H9 (cell line): ENCODE measurements at places on chromosomes 1 and 21. TPM values are rescaled to one million over a fixed set of nuclear protein-coding genes. Genes with fewer than 3 reads are reported as not detected.

- no peak for DNase-seq
Measured at GRCh38 chr21:33021150-33021549, 4.6 kb upstream of the OLIG2 start.

DNA sequence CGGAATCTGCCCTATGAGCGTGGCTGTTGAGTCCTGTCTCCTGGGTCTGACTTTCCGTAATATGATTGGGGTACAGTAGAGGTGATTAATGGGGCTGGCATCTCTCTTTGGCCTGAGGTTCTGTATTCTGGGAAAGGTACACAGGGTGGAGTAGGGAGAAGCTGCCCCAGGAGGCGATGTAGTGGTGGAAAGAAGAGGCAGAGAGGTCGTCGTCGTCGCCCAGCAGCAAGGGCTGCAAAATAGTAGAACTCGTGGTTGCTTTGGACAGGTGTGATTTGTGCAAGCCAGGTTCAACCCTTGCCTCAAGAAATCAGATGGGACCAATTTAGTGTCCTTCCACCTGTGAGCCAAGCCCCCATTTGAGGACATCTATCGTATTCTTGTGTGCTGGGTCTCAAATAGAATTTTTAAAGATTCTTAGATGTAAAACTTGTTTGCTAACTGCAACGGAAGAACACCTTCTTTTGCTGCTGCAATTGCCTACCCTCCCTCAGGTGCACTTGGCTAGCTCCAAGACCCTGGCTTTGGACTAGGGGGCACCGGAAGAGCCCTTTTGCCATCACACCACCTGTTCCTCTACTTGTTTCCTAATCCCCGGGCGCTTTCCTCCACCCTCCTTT, 1.3 kb upstream of the HMGN2 start:
- peak; percentile 40 for DNase-seq

DNA sequence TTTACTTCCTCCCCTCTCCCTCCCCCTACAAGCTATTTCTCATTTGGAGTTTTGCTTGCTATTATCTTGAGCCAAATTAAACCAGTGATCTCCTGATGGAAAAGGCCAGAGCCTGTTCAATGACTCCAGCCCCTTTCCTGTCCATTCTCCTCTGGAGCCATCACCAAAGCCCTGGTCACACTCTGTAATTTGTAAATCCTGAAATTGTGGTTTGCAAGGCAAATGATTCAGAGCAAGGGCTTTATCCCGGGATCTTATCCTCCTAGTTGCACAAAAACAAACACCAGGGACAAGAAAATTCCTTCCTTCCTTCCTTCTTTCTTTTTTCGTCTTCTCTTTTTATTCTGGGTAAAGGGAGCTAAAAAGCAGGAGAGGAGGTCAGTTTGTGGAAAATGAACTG, 366.1 kb upstream of the ST6GALNAC5 start:
- DNase-seq: no peak

DNA sequence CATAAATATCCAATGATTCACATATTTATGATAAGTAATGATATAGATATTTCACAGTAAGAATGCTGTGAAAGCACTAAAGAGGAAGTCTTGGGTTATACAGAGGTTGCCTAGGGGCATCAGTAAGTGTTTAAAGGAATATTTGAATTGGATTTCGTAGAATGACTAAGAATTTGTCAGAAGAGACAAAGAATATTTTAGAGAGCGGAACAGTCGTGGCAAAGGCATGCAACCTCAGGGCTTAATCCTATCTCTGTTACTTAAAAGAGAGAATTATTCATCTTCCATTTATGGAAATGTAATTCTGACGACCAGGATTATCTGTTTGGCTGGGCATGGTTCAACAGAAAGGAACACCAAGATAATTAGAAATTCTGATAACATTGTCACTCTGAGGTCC, 171.9 kb upstream of the NR5A2 start:
- no peak for DNase-seq

GRCh38 chr1:170402476-170403311, 129.3 kb upstream of the GORAB start:
- no peak for DNase-seq

- DNase-seq: no peak
Measured at GRCh38 chr1:2911421-2912178, 109.7 kb upstream of the ACTRT2 start.

DNA sequence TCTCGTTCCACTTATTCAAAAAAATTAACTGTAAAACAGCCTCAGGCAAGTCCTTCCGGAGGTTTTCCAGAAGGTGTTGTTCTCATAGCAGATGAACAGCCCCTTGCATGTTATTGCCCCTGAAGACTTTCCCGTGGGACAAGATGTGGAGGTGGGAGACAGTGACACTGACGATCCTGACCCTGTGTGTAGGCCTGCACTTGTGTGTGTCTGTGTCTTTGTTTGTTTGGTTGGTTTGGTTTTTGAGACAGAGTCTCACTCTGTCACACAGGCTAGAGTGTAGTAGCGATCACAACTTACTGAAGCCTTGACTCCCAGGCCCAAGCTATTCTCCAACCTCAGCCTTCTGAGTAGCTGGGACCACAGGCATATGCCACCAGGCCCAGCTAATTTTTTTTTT, 12.6 kb downstream of the ETV3L start:
- no peak for DNase-seq

- no peak for DNase-seq
Measured at GRCh38 chr1:52240592-52241210, 98.8 kb downstream of the ZFYVE9 start.

DNA sequence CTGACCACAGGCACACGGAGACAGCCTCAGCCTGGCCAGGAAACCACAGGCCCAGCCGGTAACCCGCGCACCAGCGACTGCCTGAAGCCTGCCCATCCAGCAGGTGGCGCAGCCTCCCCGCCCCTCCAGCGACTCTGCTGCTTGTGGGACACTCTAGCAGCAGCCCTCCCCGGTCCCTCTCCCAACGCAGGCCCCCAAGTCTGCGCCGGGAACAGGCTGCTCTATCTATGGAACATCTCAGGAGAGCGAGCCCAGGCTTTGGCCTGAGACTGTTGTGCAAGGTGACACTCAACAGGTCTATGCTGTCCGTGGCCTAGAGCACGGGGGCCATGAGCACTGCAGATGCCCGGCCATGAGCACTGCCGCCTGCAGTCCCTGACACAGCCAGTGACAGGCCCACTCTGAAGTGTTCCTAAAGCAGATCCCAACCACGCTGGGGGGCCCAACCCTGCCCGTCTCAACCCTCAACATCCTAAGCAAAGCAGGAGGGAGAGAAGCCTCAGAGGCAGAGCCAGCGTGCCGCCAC, 28.4 kb downstream of the WDR4 start:
- peak; percentile 82 for DNase-seq

- DNase-seq: no peak
Measured at GRCh38 chr1:228154670-228155571, 5.2 kb downstream of the GJC2 start.

GRCh38 chr1:43405219-43405875, 15.6 kb downstream of the SZT2 start:
- no peak for DNase-seq

GRCh38 chr1:178385662-178386061, 111.1 kb downstream of the CLEC20A start:
- DNase-seq: no peak

GRCh38 chr1:34869760-34870159, 10.2 kb upstream of the SMIM12 start:
- DNase-seq: no peak

- DNase-seq: no peak
Measured at GRCh38 chr1:64000021-64000420, 203.4 kb upstream of the UBE2U start.

- no peak for DNase-seq
Measured at GRCh38 chr1:86305731-86306130, 90.4 kb downstream of the ODF2L start.

DNA sequence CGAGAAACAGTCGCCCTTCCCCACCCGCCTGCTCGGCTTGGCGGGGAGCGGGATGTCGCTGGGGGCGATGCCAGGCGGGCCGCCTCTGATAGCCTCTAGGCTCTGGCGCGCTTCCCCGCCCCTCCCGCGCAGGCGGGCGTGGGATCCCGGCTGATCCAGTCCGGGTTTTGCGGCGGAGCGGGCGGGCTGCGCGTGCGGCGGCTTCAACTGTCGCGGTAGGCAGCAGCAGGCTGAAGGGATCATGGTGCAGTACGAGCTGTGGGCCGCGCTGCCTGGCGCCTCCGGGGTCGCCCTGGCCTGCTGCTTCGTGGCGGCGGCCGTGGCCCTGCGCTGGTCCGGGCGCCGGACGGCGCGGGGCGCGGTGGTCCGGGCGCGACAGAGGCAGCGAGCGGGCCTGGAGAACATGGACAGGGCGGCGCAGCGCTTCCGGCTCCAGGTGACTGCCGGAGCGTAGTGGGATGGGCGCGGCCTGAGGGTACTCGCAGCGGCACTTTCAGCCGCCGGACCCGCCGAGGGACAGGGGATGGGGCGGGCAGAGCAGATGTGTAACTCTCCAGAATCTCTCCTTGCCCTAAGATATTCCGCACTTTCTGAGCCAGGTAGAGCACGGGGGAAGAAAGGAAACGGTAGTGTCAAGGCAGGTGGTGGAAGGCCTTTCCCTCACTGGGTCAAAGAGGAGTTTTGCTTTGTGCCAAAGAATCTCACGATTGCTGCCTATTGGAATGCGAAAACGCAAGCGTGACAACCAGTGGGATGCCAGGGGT, at the start of gene FAAH:
Gene FAAH (plus strand): TSS at position 210 of the 764 bp plus-strand sequence. CDS start 32 bp downstream, at position 242.
- peak; percentile 92 for DNase-seq

DNA sequence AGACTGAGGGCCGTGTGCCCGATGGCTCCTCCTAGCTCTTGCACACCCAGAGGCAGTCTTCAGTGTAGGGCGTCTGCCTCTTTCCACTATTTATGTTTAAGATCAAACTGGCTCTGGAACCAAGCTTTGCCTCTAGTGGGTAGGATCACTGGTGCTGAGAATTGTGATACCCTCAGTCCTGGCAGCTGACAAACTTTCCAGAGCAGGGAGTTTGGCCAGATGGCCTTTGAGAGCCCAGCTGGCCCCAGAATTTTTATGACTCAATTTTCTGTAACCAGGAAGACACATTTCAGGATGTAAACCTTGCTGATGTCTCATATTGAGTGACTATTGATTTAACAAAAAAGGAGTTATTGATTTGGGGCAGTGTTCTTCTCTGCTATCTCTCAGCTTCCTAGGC, 6.7 kb downstream of the COQ8A start:
- no peak for DNase-seq

- no peak for DNase-seq
Measured at GRCh38 chr1:32801096-32801715, 16.0 kb downstream of the YARS1 start.

- DNase-seq: no peak
Measured at GRCh38 chr1:19511116-19511515, 25.8 kb upstream of the CAPZB start.

GRCh38 chr1:18934205-18935000, 22.1 kb downstream of the IFFO2 start:
- no peak for DNase-seq

- DNase-seq: no peak
Measured at GRCh38 chr1:217089361-217090014, 366.3 kb upstream of the ESRRG start.

DNA sequence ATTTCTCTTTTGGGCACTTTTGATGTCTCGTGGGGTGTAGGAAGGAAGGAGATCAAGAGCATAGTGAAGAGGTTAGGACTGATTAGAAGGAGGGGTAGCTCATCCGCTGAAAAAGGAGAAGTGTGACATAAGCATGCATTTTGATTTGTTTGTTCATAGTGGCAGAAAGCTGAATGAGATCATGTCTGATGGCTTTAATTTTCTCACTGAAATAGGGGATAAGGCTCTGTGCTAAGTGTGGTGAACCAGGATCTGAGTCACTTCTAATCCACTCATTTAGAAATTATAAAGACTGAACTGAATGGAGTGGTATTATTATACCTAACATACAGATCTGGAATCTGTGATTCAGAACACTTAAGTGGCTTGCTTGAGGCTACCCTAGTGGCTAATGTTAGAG, 344.5 kb downstream of the PDE4B start:
- DNase-seq: no peak

GRCh38 chr1:92043621-92044020, 13.8 kb downstream of the EPHX4 start:
- DNase-seq: peak; percentile 41

- DNase-seq: no peak
Measured at GRCh38 chr1:16397120-16397519, 30.1 kb downstream of the SZRD1 start.

- DNase-seq: peak; percentile 91
Measured at GRCh38 chr1:16167331-16168143, 11.7 kb upstream of the EPHA2 start.

DNA sequence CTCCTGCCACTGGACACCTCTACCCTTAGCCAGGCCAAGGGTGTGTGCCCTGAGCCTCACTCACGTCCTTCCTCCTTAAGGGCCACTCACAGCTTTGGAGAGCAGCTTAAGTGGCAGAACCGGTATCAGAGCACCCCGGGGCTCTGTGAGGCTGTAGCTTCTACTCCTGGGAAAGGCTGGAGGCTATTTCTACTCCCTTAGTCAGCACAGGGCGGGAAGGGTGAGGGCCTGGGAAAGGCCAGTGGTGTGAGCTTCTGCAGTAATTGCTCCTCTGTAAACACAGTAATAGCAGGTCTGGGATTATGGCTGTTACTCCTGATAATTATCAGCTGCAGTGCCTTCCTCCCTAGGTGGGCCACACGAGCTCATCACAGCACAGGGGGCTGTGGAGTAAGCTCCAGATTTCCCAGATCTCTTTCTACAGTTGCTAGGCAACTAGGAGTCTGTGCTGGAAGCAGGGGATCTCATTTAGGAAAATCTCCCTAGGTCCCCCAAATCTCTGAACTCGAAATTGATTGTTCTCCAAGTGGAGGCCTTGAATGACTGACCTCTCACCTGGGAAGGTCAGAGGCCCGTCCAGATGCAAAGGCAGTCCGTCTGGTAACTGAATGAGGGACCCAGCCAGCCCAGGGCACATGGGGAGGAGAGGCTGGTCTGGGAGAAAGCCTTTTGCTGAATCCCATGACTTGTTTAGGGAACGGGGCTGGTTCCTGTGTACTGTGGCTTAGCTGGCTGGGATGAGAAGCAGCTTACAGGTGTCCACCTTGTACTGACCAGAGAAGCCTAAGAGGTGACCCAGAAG, 29.3 kb downstream of the IER5 start:
- no peak for DNase-seq

DNA sequence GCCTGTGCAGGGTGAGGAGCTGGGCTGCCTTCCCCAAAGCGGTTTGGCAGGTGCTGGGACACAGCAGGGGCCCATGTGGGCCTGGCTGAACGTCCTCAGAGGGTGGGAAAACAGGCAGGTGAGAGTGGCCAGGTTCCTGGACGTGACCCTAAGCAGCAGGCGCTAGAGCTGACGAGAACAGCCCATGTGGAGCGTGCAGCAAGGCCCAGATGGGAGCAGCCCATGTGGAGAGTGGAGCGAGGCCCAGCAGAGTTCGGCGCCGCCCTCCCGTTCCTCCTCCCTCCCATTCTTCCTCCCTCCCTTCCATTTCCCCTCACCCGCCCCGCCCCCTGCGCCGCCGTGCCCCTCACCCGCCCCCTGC, 314.4 kb upstream of the VAMP3 start:
- peak; percentile 71 for DNase-seq

The SETD4 gene
- total RNA-seq: 49.9 and 52.5 TPM in 2 replicates

The IGFN1 gene
- not detected in 2 replicates for total RNA-seq

The NHLH1 gene
- total RNA-seq: 1.3 and 1.5 TPM in 2 replicates

The TPTE gene
- total RNA-seq: not detected in 2 replicates

The ETNK2 gene
- 17.6 and 18.6 TPM in 2 replicates for total RNA-seq

The AADACL3 gene
- 0.22 and 0.35 TPM in 2 replicates for total RNA-seq

The SPATA17 gene
- total RNA-seq: 0.37 and 0.44 TPM in 2 replicates

The IL19 gene
- not detected in 2 replicates for total RNA-seq

The OR2M3 gene
- total RNA-seq: not detected in 2 replicates

The TRIM17 gene
- total RNA-seq: 2.8 TPM in 2 replicates

The CTSK gene
- 4.2 and 4.3 TPM in 2 replicates for total RNA-seq
